Thoracic aorta (tissue), 2 donors: ENCODE measurements at places on chromosomes 2 and 18.

DNA sequence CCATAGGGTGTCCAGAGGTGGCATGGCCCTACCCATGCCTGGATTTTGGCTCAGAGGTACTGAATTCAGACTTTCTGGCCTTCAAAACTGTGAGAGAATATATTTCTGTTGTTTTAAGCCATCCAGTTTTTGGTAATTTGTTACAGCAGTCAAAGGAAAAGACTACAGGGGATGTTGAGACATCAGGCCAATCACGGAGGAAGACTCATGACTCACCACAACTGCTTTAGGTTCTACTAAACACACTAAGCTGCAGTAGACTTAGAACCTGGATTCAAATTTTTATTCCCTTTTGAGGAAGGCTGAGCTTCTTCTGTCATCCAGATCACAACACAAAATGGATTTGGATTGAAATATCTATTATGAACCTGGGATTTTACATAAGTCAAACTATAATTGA lies 12.0 kb upstream of the C2orf66 start:
- no peaks in the 10 kb centered on the region for H3K27me3 ChIP-seq
- no peak overlapping the region for H3K27ac ChIP-seq
- H3K36me3 ChIP-seq, result no peaks in the 10 kb centered on the region
- no peak for DNase-seq
- H3K4me1 ChIP-seq, result no peaks in the 10 kb centered on the region
- no peak overlapping the region for H3K4me3 ChIP-seq

GRCh38 chr2:105796131-105796638 lies 51.5 kb downstream of the NCK2 start:
- H3K4me3 ChIP-seq, result peak overlapping the region; percentile 9
- DNase-seq, result no peak
- no peak overlapping the region for H3K27ac ChIP-seq
- H3K27me3 ChIP-seq, result no peaks in the 10 kb centered on the region
- H3K4me1 ChIP-seq, result peaks cover 67% of the 10 kb centered on the region

- no peaks in the 10 kb centered on the region for H3K4me1 ChIP-seq
- H3K4me3 ChIP-seq, result no peak overlapping the region
- DNase-seq, result no peak
- no peaks in the 10 kb centered on the region for H3K27me3 ChIP-seq
Measured at GRCh38 chr2:35462226-35462998, 893.2 kb upstream of the CRIM1 start.

DNA sequence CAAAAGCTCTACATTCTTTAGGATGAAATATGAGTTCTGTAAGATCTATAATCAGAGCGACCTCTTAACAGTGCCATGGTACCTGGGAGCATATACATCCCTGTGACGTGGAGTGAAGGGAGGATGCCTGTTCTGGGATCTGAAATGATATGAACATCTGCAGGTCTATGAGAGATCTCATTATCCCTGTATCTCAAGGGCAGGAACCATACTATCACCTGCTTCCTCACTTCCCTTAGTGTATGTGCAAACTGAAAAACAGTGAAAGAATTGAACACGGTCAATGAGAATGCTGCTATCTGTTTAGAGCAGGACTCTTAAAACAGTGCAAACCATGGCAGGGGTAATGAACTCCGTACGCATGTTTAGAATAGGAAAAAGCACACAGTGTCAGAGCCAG lies 364.0 kb downstream of the LPIN1 start:
- H3K27ac ChIP-seq, result no peak overlapping the region
- H3K36me3 ChIP-seq, result no peaks in the 10 kb centered on the region
- H3K4me1 ChIP-seq, result no peaks in the 10 kb centered on the region
- no peak overlapping the region for H3K4me3 ChIP-seq
- DNase-seq, result no peak
- no peaks in the 10 kb centered on the region for H3K27me3 ChIP-seq

DNA sequence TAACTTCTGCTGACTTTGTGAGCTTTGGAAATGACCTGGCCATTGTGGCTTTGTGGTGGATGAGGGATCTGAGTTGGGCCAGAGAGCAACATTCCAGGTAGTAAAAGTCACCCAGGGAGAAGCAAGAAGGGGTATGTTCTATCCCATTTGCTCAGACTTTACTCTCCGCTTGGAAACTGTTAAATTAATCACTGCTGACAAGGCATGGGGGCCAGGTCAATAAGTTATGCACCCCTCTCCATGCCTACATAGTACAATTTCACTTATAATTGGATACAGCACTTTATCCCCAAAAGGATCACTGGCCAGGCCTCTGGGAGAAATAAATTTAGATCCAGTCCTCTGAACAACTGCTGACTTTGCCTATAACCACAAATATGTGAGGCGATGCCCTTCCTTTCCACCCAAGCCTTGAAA lies 92.1 kb downstream of the RPRM start:
- H3K4me1 ChIP-seq, result peaks cover 14% of the 10 kb centered on the region
- H3K27ac ChIP-seq, result peak overlapping the region; percentile 60
- no peaks in the 10 kb centered on the region for H3K27me3 ChIP-seq
- no peak for DNase-seq
- no peaks in the 10 kb centered on the region for H3K36me3 ChIP-seq
- H3K4me3 ChIP-seq, result no peak overlapping the region

DNA sequence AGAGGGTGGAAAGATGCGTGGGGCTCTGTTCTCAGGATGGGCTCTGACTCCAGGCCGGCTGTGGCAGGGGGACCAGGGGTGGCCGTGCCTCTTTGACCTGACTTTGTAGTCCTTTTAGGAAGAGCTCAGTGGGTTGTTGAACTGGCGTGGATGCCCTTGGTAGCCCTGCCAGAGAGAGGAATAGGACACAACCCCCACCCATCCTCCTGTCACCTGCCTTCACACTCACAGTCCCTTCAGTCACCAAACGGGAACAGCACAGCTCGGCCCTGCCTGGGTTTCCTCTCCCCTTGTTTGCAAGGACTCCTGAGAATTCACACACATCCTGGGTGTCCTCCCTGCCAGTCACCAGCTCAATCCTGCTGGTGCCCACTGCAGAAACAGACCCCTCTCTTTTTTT lies 20.1 kb upstream of the MRPL33 start:
- H3K27me3 ChIP-seq, result no peaks in the 10 kb centered on the region
- no peaks in the 10 kb centered on the region for H3K36me3 ChIP-seq
- peaks cover 6% of the 10 kb centered on the region for H3K4me1 ChIP-seq
- H3K4me3 ChIP-seq, result no peak overlapping the region
